ENCODE measurements at places on chromosomes 1 and 21.

DNA sequence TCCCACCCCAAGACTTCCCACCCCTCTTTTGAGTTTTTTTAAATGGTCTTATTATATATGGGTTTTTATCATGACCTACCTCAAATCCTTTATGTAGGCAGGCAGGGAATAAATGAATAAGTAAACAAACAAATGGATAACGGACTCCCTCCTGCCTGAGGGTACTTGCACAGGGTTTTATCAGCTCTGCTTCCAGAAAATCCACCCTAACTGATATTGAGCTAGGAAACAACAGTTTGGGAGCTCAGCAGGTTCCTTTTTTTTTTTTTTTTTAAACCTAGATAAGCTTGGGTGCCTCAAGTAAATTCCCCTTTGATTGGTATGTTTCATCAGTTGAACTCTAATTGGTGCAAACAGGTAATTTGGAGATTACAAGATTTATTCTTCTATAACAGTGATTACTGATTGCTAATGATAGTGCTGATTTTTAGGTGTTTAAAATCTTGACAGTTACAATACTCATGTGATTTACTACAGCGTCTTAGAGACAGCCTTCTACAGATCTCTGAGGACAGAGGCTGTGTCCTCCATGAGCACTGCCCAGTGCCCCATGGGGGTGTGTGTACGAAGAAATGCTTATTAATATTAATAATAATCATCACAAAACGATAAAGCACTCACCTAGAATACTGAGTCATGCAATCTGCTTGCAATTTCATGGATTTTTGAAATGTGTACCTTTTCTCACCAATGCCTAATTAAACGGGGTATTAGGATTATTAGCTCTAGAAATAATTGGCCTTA lies 347.4 kb downstream of the RRAGC start:
- DNase-seq: no peak

DNA sequence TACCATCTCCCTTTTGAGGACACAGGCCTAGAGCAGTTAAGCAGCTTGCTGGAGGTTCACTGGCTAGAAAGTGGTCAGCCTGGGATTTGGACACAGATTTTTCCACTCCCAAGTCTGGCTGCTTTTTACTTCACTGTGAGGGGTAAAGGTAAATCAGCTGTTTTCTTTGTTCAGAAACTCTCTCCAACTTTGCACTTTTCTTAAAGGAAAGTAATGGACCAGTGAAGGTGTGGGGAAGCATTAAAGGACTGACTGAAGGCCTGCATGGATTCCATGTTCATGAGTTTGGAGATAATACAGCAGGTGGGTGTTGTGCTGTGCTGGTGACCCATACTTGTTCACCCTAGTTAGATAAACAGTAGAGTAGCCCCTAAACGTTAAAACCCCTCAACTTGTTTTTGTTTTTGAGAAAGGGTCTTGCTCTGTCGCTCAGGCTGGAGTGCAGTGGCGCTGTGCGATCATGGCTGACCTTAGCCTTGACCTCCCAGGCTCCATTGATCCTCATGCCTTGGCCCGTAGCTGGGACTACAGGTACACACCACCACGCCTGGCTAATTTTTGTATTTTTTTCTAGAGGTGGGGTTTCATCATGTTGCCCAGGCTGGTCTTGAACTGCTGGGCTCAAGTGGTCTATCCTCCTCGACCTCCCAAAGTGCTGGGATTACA lies 4.2 kb downstream of the SOD1 start:
- no peak for DNase-seq

GRCh38 chr21:16426936-16427335 lies 697.2 kb downstream of the USP25 start:
- DNase-seq: no peak

- no peak for DNase-seq
Observed at GRCh38 chr1:81165963-81166362, 634.8 kb upstream of the ADGRL2 start.

DNA sequence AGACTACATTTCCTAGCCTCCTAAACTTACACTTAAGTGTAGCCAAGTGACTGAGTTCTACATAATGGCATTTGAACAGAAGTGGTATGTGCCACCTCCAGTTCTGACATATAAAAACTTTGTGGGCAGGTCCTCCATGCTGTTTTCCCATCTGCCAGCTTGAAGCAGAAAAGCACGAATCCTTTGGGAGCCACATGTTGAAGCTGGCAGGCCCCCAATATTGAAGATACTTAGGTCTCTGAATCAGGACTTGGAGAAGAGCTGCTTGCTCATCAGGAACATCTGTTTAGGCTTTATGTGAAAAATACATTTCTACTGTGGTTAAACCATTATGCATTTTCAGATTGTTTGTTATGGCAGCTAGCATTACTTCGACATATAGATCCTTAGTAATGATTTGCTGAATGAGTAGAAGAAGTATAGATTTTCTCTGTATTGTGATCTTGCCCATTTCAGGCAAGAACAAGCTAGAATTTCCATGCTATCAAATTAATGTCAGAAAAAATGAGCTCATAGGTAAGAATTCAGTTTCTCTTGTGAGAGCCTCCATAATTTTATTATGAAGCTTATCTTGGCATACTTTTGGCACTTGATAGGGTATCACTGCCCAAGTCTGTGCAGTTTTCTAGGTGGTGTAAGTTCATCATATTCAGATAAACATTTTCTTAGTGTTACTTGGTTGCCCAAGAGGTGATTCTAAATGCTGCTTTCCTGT lies 68.4 kb downstream of the GDAP2 start:
- no peak for DNase-seq

- DNase-seq: no peak
Observed at GRCh38 chr21:42636520-42637266, 16.7 kb upstream of the PDE9A start.

DNA sequence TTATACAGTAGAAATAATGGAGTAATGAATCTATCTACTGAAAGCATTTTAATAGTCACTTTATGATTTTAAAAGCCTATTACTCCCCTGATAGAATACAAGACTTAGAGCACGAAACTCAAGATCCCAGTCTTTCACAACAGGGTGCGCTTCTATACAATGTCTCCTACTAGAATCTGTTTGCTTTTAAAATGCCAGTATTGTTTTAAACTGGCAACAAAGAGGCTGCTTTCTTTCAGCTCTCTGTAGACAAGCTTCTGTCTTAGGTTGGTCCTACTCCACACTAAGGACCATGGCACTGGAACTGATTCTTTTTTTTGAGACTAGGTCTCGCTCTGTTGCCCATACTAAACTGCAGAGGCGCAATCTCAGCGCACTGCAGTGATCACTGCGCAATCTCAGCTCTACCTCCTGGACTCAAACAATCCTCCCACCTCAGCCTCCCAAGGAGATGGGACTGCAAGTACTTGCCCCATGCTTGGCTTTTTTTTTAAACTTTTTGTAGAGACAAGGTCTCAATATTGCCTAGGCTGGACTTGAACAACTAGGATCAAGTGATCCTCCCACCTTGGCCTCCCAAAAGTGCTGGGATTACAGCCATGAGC lies 4.8 kb downstream of the DCAF8 start:
- no peak for DNase-seq

DNA sequence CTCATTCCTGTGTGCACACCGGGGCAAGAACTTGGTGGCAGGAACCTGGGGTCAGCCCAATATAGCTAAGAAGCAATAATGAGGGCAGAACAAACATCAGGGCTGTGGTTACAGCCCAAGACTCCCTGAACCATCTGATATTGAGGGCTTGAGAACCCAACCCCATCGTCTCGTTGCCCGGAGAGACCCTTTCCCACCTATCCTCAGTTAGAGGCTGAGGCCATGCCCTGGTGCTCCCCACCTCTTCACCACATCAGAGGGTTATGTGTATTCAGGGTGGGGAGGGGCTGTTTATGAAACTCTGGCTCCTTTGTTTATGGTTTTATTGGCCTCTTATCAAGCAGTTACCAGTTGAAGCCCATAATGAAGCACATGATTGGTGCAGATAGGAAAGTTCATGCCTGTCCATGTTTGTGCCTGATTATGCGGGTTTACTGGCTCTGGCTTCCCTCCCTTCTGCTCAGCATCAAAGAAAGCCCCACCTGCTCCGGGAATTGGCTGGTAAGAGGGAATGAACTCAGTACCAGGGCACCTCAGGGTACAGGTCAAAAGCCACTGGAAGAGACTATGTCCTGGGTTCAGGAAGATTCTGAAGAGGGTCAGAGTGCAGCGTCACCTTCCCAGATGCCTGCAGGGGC lies 14.5 kb downstream of the NUAK2 start:
- no peak for DNase-seq

GRCh38 chr1:46367072-46367471 lies 26.5 kb downstream of the NSUN4 start:
- no peak for DNase-seq

GRCh38 chr1:27873671-27874384 lies 1.5 kb downstream of the THEMIS2 start:
- DNase-seq: no peak

GRCh38 chr21:31284797-31285397 lies 59.2 kb downstream of the TIAM1 start:
- DNase-seq: no peak

- no peak for DNase-seq
Observed at GRCh38 chr21:15842565-15842880, 112.7 kb downstream of the USP25 start.

DNA sequence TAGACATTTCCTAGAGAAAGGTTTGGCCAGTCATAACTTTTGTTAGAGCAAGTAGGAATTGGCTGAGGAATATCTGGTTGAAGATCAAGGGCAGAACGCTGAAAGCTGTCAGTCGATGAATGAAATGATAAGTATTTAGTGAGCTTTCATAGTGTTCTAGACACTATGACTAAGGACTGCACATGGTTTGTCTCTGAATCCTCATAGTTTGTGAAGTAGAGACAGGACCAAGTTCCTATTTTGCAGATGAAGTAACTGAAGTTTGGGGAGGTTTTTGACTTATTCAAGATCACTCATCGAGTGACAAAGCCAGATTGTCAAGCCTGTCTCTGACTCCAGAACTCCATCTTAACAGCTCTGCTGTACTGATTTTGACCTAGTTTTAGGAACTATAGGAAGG lies 4.7 kb downstream of the ELOA start:
- DNase-seq: no peak

DNA sequence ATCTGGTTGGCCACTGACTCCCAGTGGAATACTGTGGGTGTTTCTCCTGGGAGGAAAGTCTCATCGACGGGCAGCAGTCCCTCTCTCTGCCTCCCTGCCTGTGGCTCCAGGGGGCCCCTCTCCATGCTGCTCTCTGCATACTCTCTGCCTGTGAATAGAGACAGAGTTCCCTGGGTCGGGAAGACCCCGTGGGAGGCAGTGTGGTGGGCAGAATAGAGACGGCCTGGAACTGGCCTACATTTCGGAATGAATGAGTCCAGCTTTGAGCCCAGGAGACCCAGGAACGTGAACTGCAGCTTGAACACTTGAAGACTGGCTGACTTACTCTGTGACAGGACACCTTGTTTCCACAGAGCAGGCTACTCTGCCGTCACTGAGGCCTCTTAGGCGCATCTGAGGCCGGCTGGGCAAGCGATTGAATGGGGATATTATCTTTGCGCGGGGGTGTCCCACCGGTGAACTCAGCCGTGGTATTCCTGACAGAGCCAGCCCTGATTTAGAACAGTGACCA lies 64.0 kb downstream of the KIF21B start:
- DNase-seq: no peak

GRCh38 chr1:11318982-11319381 lies 46.0 kb downstream of the UBIAD1 start:
- no peak for DNase-seq

GRCh38 chr1:164361927-164362326 lies 197.1 kb upstream of the PBX1 start:
- DNase-seq: no peak

- no peak for DNase-seq
Observed at GRCh38 chr1:161824618-161825017, 58.5 kb downstream of the ATF6 start.

GRCh38 chr1:215489771-215490565 lies 77.1 kb upstream of the KCTD3 start:
- DNase-seq: no peak

- DNase-seq: no peak
Observed at GRCh38 chr1:235567812-235568503, 63.7 kb upstream of the B3GALNT2 start.

DNA sequence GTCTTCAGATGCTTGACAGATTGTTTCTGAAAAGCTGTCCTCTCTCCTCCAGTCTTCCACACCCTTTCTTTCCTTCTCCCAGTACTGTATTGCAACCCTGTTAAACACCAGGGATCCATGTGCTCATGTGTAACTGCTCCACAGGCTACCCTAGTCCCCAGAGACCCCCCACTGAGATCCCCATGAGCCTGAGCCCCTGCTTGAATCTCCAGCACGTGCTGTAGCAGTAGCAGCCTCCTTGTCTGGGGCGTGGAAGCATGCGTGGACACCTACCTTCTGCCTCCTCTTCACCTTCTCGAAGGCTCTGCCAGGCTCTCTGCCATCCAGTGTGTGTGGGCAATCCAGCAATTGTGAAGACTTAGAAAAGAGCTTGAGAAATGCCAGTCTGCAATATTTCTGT lies 25.2 kb downstream of the GPR137B start:
- no peak for DNase-seq

GRCh38 chr21:36873513-36873912 lies 93.0 kb downstream of the HLCS start:
- no peak for DNase-seq

DNA sequence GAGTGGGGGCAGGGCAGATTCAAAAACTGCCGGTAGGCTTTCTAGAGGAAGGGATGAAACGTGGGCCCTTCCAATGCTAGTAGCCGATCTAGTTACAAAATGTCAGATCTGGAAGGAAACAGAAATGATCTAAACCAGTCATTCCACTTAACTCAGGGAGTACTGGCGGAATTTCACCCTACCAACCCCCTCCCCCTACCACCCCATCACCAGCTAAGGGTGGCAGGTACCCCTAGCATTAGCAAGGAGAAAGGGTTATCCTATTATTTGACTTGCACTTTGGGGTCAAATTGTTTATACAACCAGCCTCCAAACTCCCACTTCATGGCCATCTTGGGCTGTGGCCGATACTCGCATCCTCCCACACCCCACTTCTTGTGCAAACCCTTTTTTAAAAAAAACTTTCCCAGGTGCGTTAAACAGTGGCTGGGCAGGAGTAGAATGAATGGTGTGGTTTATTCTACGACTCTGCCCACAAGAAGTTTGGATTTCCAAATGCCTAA lies 644 bp upstream of the MRPL24 start:
- no peak for DNase-seq

- DNase-seq: peak; percentile 70
Observed at GRCh38 chr1:89843273-89844130, 22.7 kb downstream of the LRRC8D start.

DNA sequence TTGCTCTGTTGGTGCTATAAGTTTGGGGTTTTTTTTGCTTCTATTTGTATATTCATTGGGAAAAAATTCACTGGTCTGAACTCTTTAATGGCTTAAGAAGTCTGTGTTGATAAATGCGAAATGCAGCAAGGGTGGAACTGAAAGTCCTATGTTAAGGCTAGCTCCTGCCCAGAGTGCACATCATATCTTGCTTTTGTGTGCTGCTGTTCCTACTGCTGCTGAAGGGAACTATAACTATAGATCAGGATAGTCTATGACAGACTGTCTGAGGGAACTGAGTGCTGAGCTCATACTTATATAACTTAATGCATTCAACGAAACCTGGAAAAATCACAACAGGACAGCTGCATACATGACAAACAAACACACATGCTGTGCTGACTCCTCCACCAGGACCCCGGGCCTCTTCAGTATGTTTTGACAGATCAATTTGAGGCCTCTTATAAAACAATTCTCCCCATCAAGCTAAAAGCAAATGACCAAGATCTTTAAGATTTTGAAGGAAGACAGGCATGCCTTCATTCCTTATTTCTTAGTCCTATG lies 1031.5 kb upstream of the ADGRL2 start:
- DNase-seq: no peak

Measured in GM12891 (cell line).